Activated gamma-delta T cell (primary cell): ENCODE measurements at places on chromosomes 3 and 15.

GRCh38 chr3:44659015-44659414 lies 10.5 kb downstream of the ZNF35 start:
- DNase-seq: no peak

DNA sequence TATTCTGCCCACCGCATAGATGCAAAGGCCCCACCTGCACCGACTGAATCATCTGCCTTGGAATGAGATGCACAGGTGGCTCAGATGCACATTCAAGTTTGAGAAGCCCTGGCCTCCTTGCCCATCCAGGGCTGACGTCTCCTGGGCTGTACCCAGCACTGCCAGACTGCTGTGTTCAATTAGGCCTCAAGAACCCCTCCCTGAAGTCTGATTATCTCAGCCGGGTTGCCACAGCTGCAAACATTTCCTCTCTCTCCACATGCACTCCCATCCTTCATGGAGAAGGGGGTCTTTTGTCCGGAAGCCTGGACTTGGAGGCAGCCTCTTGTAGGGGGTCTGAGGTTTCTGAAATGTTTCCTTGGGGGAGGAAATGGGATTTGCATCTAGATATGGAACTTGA lies 459.4 kb upstream of the PROK2 start:
- DNase-seq: no peak

DNA sequence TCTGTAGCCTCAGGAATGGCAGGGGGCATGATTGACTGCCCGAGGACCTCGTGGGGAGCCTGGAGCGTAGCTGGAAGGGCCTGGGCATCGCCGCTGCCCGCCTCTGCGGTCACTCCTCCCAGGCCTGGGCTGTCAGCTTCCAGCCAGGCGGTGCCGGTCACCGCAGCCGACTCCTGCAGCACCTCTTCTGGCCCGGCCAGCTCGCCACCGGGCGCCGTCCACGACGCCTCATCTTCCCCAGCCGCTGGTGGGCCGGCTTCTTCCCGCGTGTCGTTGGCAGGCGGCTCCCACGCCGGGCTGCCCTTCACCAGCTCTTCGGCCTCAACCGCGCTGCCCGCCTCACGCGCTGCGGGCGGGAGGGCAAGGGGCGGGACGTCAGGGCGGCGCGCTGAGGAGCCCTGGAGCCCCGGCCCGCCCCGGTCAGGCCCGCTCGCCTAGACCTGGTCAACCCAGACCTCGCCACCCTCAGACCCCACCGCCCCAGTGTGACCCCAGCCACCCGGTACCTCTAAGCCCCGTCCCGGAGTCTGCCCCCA lies 1.0 kb downstream of the CSPG5 start:
- no peak for DNase-seq

DNA sequence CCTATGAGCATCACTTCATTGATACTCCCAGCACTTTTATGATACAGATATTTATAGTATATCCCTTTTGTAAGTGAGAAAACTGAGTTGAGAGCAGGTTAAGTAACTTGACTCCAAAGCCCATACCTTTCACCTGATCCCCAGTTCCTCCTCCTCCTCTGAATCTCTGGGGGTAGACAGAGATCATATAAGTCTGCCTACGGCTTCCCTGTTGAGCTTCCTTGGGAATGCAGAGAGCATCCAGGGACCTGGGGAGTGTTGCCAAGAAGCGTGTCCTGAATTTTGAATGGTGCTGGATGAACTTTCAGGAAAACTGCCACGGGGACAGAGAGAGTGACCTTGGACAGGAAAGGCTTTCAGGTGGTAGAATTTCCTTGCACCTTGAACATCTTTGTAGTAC lies 268.5 kb downstream of the LRTM1 start:
- no peak for DNase-seq

DNA sequence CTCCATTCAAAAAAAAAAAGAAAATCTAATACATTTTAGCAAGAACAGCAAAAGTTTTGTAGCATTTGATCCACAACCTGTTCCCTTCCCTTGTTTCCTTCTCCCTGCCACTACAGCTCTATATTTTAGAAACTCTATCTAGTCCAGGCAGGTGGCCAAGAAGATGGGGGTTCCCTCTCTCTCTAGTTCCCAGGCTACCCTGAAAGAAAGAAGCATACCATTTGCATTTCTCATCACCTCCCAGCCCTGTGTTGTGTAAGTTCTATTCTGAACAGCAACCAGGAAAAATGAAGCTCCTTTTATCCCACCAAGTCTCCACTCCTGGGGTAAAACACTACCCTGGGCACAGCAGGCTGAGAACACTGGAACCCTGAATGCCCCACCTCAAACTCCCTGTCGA lies 100.0 kb downstream of the PCCB start:
- DNase-seq: no peak

GRCh38 chr3:37773911-37774310 lies 87.8 kb upstream of the CTDSPL start:
- no peak for DNase-seq

DNA sequence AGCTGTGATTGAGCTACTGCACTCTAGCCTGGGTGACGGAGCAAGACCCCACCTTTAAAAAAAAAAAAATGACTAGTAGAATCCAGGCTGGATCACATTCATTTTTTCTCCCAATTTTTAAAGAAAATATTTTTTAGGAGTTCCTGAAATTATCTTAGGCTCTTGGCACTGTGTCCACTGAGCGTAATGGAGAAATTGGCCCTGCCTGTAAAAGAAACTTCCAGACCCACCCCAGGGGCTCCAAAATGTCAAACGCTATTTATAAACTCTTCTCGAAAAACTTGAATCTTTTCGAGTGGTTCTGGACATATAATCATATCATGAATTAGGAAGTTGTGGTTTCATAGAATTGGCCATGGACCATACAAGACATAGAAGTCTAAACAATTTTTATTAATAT lies 300.2 kb upstream of the RGMA start:
- no peak for DNase-seq
